M059J (cell line): ENCODE measurements at places on chromosomes 2 and 18. TPM values are rescaled to one million over a fixed set of nuclear protein-coding genes. Genes with fewer than 3 reads are reported as not detected.

Gene HOXD8
- 0.49 and 0.84 TPM in 2 replicates for total RNA-seq

Gene WDR7
- 5.2 and 9.8 TPM in 2 replicates for total RNA-seq

Gene HOXD9
- total RNA-seq = 0.57 and 0.86 TPM in 2 replicates

Gene SP140L
- total RNA-seq = 7.6 and 11.2 TPM in 2 replicates

Gene GPR45
- total RNA-seq = not detected in 2 replicates
